ENCODE measurements at places on chromosomes 5 and 9. TPM values are rescaled to one million over a fixed set of nuclear protein-coding genes. Genes with fewer than 3 reads are reported as not detected.

- no peak for DNase-seq
Measured at GRCh38 chr9:129762985-129763926, 10.4 kb upstream of the PTGES start.

- DNase-seq: no peak
Measured at GRCh38 chr5:169036079-169036805, 264.7 kb downstream of the SLIT3 start.

- DNase-seq: no peak
Measured at GRCh38 chr5:168422431-168422830, 63.8 kb upstream of the RARS1 start.

- DNase-seq: no peak
Measured at GRCh38 chr5:169668732-169669131, 31.7 kb downstream of the DOCK2 start.

- no peak for DNase-seq
Measured at GRCh38 chr5:39058178-39058921, 15.8 kb downstream of the RICTOR start.

DNA sequence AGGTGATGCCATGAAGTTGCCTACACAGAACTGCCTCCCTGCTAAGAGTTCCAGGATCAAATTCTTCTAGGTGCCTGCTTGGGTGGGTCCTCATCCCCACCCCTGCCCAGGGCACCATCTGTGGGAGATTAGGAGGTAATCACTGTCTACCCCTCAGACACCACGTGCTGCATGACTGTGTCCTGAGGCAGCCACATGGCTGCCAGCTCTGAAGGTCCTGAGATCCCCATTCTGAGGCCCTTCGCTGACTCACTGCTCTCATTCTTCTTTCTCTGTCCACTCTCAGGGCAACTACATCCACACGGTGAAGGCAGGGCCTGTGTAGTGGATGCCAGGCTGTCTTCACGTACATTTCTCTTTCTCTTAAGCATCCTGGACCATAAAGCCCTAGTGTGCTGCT lies 222.9 kb upstream of the ANKRD55 start:
- DNase-seq: no peak

GRCh38 chr5:62354028-62354874 lies 48.2 kb downstream of the KIF2A start:
- DNase-seq: no peak

DNA sequence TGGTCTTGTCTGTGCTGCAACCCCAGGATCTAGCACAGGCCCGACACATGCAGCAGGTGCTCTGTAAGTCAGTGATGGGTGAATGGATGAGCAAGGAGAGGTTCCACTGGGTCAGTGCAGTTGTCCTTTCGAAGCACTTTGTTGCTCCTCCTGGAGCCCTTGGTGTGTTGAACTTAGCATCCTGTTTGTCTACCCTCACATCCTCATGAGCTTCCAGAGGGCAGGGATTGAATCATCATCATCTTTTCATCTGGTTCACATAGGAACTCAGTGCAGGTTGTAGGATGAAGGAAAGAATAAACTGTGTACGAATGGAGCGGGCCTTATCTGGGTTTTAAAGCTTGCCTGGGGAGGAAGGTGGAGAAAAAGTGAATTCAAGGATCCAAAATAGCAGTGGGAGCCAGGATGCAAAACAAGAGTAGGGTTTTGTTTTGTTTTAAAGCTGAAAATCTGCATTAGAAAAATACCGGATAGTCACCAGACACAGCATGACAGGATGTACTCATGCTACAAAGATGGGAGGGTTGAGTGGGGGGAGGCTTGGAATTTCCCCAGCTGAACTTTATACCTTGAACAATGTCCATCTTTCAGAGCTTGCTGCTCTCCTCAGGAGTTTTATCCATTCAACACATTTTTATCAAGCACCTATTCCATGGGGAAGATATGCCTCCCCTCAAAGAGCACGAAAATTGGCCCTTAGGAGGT lies 55.8 kb downstream of the PTTG1 start:
- peak; percentile 76 for DNase-seq

The SNAPC4 gene
- 11.3 TPM for total RNA-seq

The RNF183 gene
- total RNA-seq: not detected

The NFIL3 gene
- 98.0 TPM for total RNA-seq

The SMAD5 gene
- 54.1 TPM for total RNA-seq

The CDC20B gene
- total RNA-seq: not detected

The PCDHA6 gene
- not detected for total RNA-seq
